ENCODE measurements at places on chromosomes 6 and 20.

DNA sequence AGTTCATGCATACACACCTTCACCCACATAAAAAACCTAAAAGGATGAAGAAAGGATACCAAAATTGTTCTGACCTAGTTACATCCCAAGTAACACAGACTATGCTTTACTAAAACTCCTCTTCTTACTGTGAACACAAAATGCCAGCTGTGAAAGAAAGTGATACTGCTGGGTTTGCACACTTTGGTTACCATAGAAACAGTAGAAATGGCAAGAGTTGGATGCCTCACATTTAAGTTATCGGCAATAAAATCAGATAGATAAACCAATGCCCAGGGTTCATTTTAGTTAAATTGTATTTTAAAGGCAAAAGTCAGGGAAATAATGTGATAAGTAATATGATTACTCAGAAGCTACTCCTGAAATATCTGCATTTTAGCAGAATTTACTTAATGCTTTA, 161.9 kb downstream of the CDK19 start:
- DNase-seq, result no peak

- DNase-seq, result peak; percentile 12
Observed at GRCh38 chr6:155400654-155400965, 55.0 kb downstream of the NOX3 start.

DNA sequence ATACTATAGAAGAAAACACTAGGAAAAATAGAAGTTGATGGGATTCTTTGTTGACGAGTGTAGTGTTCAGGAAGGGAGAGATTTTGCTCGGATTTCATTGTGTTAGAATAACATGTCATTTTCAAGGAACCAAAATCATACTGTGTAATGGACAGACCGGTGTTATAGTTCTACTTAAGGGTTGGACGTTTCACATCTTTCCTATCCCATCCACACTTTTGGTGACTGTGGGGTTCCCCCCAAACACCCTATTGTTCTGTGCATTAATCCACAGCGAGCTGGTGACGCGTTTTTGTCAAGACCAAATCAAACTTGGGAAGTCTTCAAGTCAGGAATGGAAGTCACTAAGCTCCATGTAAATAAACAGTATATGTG, 43.3 kb downstream of the TRIM27 start:
- DNase-seq, result no peak

DNA sequence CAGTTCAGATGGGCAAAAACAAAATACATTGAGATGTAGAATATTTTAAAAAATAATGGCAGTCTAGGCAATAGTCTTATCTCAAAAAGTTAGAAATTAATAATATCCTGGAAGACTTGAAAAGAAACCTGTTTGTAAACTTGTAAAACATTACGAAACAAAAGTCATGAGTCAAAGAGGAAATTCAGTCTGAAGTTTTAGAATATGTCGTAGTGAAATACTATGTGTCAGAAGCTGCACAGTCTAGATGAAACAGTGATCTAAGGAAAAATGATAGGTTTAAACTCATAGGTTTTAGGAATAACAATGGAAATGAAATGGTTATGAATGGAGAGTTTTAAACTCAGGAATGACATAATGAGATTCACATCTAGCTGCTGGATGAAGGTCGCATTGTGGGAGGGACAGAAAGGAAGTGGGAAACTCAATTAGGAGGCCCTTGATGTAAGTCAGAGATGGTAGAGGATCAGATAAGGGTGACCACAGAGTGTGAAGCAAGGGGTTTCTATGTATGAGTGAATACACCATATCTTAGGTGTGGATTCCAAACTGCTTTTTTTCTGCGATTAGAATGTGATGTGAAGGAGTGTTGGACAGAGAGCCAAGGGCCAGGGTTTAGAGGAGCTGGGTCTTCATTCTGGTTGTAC, 2.8 kb downstream of the SNRPB2 start:
- DNase-seq, result no peak

GRCh38 chr20:62539198-62540045, 63.6 kb upstream of the GATA5 start:
- DNase-seq, result no peak

GRCh38 chr6:39785281-39785680, 6.9 kb upstream of the DAAM2 start:
- no peak for DNase-seq

- no peak for DNase-seq
Observed at GRCh38 chr6:108277831-108278230, 17.0 kb upstream of the SNX3 start.

Data from fibroblast of skin of right biceps (primary cell).